ENCODE measurements at places on chromosomes 4 and X. TPM values are rescaled to one million over a fixed set of nuclear protein-coding genes. Genes with fewer than 3 reads are reported as not detected.

UGT2B10 gene
- not detected for polyA plus RNA-seq

PARM1 gene
- polyA plus RNA-seq, result 9.5 TPM

EIF4E gene
- polyA plus RNA-seq, result 147 TPM

PRR32 gene
- polyA plus RNA-seq, result not detected

CXCL13 gene
- not detected for polyA plus RNA-seq

TMPRSS11D gene
- polyA plus RNA-seq, result not detected

FANCB gene
- polyA plus RNA-seq, result not detected

PF4V1 gene
- not detected for polyA plus RNA-seq

VSIG1 gene
- polyA plus RNA-seq, result 0.32 TPM

ELK1 gene
- polyA plus RNA-seq, result 1.8 TPM

MAGEA2 gene
- polyA plus RNA-seq, result not detected

MFAP3L gene
- 43.4 TPM for polyA plus RNA-seq

HSFX3 gene
- 0.20 TPM for polyA plus RNA-seq

CENPVL1 gene
- 0.92 TPM for polyA plus RNA-seq

ENAM gene
- not detected for polyA plus RNA-seq

DUSP9 gene
- not detected for polyA plus RNA-seq

ZNF185 gene
- polyA plus RNA-seq, result not detected

NFKB1 gene
- 3.0 TPM for polyA plus RNA-seq

DCLK2 gene
- polyA plus RNA-seq, result 8.5 TPM

PPP1R2C gene
- not detected for polyA plus RNA-seq

PASD1 gene
- not detected for polyA plus RNA-seq

CNKSR2 gene
- polyA plus RNA-seq, result 145 TPM

MAP7D2 gene
- 155 TPM for polyA plus RNA-seq

TBX22 gene
- not detected for polyA plus RNA-seq

SUPT20HL1 gene
- not detected for polyA plus RNA-seq

CXCL1 gene
- not detected for polyA plus RNA-seq

TCEAL2 gene
- polyA plus RNA-seq, result 76.8 TPM

SGCB gene
- polyA plus RNA-seq, result 43.5 TPM

PAGE2B gene
- polyA plus RNA-seq, result not detected

MAGEC1 gene
- not detected for polyA plus RNA-seq

MTMR8 gene
- 0.15 TPM for polyA plus RNA-seq

TRAM1L1 gene
- polyA plus RNA-seq, result 12.1 TPM

ASB11 gene
- not detected for polyA plus RNA-seq

MAGEB6B gene
- not detected for polyA plus RNA-seq

TCEAL9 gene
- polyA plus RNA-seq, result 77.4 TPM

N4BP2 gene
- polyA plus RNA-seq, result 0.85 TPM

ETDB gene
- not detected for polyA plus RNA-seq

SH3TC1 gene
- polyA plus RNA-seq, result not detected

PNMA6E gene
- not detected for polyA plus RNA-seq

FABP2 gene
- polyA plus RNA-seq, result 0.38 TPM

FAM120C gene
- polyA plus RNA-seq, result 10.7 TPM

KIT gene
- 1.5 TPM for polyA plus RNA-seq

NPY1R gene
- polyA plus RNA-seq, result 20.3 TPM

UGT2A3 gene
- not detected for polyA plus RNA-seq

SUPT20HL2 gene
- not detected for polyA plus RNA-seq

WWC2 gene
- polyA plus RNA-seq, result 10.5 TPM

STOX2 gene
- 22.7 TPM for polyA plus RNA-seq

MAGEA11 gene
- polyA plus RNA-seq, result not detected

PGAM4 gene
- not detected for polyA plus RNA-seq

SORCS2 gene
- 5.2 TPM for polyA plus RNA-seq

WFS1 gene
- 30.1 TPM for polyA plus RNA-seq

EDNRA gene
- 0.76 TPM for polyA plus RNA-seq

MTHFD2L gene
- polyA plus RNA-seq, result 20.2 TPM

USP27X gene
- polyA plus RNA-seq, result 1.1 TPM

QRFPR gene
- polyA plus RNA-seq, result not detected

PDLIM5 gene
- 13.1 TPM for polyA plus RNA-seq

HS3ST1 gene
- polyA plus RNA-seq, result 2.4 TPM
